ENCODE measurements at places on chromosomes 1 and 21.

DNA sequence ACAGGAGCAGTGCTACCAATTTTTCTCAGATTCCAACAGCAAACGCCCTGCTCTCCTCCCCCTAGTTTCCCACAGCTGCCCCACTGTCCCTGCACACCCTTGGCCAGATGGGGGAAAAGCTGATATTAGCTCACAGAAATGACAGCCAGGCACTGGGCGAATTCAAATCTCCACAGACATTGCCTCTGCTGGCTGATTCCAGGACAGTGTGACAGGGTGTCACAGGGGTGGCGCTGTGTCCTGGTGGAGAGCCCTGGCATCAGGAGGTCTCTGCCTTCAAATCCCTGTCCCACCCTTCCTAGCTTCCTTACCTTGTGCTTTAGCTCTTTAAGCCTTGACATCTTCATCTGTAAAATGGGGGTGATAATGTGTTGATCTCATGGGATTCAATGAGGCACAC, 10.4 kb downstream of the OLIG1 start:
- no peak for DNase-seq

DNA sequence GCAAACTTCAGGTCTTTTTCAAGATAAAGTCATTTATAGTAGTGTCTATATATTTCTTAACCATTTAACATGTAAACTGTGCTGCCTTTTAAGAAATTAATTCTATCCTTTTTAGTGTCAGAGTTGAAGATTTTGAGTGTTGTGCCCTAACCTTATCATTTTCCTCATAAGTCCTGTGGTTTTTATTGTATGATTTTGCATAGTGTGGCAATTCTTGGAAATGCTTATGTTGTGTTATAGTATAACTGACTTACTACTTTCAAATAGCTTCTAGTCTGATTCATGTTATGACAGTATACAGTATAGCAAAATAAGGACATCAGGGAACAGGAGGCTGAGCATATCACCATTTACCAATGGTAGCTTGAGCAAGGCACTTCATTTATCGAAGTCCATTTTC, 99.1 kb downstream of the PTBP2 start:
- no peak for DNase-seq

GRCh38 chr21:45142469-45143308, 68.3 kb downstream of the ADARB1 start:
- DNase-seq = no peak

- no peak for DNase-seq
Observed at GRCh38 chr1:115893545-115893944, 52.6 kb upstream of the NHLH2 start.

DNA sequence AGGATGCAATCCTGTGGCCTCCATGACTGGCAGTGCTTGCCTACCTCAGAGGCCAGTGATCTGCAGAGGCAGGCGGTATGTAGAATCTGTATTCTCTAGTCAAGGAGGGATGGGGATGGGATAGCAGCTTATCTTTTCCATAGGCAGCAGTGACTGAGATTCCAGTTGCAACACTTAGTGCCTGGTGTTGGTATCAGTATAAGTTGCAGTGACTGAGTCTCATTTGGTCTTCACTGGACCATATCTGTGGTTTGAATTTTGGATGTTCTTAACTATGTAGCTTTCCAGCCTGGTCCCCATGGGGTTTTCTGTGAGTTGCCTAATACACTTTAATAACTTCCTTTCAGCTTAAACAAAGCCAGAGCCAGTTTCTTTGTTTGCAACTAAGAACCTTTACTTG, 16.5 kb downstream of the DYRK1A start:
- no peak for DNase-seq

GRCh38 chr1:25447547-25447946, 16.9 kb downstream of the MACO1 start:
- no peak for DNase-seq

- no peak for DNase-seq
Observed at GRCh38 chr1:36525166-36525565, 42.5 kb upstream of the CSF3R start.

DNA sequence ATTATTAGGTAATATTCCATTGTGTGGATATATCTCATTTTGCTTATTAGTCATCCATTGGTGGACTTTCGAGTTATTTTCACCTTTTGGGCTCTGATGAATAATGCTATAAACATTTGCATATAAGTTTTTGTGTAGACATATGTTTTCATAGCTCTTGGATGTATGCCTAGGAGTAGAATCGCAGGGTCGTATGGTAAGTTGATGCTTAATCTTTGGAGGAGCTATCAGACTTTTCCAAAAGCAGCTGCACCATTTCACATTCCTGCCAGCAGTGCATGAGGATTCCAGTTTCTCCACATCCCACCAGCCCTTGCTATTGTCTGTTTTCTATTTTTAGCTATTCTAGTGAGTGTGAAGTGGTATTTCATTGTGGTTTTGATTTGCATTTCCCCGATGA, 120.3 kb upstream of the TMEM51 start:
- no peak for DNase-seq

DNA sequence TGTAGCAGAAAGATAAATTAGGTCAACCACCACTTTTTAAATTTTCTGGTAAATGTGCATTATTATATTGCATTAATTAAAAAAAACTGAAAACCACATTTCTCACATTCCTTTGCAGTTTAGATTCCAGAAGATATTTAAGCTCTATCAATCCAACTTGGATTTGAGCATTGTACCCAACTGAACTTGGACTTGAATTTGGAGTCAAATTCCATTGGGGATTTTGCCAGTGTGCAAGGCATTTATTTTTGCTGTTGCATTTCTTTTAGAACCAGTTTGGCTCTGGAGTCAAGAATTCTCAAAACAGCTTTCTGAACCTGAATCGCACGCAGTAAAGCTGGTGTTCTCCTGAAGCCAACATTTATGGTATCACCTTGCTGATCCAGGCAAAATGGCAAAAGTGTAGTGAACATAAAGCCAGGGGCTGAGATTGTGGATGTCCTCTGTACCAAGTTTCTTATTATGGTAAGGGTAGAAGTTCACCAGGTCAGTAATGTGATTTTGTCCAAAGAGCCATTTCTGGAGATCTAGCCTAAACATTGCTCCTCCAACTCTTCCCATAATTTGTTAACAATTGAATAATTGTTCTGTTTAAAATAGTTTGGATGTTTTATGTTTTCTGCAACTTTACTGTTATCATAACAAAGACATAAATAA, 890.9 kb downstream of the LRRIQ3 start:
- DNase-seq = no peak

DNA sequence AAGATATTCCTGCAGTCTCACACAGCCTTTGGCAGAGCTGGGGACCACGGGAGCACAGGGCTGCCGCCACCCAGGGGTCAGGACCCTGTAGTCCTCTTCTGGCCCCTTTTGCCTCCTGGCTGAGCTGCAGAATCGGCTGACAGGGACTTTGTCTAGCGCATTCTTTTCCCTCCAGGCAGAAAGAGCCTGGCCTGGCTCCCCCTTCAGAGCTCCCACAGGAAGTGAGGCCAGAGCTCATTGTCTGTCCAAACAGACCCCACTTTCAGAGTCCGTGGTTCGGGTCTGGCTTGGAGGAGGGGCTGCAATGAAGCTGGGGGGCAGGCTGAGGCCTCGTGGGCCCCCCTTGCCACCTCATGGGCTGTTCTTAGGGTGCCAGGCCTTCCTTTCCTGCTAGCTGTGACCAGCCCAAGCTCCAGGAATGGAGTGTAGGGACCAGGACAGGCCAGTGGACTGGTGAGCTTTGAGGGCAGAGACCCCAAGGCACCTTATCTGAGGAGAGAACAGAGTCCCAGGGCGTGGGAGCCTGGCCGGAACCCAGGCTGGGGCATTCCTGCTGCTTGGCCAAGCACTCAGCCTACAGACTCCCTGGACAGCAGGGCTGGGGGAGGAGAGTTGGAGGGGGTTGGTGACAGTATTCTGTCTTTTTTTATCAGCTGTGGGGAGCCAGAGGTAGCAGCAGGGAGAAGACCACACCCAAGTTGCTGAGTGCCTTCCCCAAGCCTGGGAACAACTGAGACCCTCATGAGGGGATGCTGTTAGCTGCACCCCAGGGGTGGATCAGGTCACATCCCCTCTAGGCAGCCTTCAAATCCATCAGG, 4.7 kb downstream of the CELSR2 start:
- DNase-seq = no peak

GRCh38 chr1:90973897-90974798, 47.7 kb downstream of the ZNF644 start:
- no peak for DNase-seq

GRCh38 chr1:164801791-164802502, 243.0 kb downstream of the PBX1 start:
- DNase-seq = no peak

DNA sequence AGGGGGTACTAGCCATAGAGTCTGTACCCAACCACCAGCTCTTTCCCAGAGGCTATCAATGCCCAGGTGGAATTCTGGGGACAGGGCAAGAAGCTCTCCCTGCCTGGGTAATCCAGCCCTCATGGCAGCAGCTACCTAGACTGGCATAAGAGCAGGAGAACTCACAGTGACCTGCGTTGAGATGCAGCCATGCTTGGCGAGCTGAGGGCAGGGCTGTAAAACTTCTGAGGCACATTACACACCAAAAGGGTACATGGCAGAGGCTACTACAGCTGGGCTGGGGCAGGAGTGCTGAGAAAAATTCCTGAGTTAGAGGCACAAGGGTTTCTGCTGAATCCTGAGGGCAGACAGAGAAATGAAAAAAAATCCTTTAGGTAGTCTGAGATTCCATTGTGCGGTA, 927.9 kb upstream of the B3GALT2 start:
- no peak for DNase-seq

DNA sequence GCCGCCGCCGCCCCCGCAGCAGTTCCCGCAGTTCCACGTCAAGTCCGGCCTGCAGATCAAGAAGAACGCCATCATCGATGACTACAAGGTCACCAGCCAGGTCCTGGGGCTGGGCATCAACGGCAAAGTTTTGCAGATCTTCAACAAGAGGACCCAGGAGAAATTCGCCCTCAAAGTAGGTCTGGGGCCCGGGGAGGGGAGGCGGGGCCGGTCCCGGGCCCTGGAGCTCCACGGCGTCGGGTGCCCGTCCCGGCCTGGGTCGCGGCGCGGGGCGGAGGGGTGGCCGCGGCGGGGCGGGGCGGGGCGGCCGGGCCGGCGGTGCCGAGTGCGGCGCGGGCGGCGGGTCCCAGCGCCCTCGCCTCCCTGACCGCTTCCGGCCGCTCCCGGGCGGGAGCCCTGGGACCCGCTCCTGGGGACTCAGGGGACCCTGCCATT, 646 bp downstream of the MAPKAPK2 start:
- peak; percentile 28 for DNase-seq

DNA sequence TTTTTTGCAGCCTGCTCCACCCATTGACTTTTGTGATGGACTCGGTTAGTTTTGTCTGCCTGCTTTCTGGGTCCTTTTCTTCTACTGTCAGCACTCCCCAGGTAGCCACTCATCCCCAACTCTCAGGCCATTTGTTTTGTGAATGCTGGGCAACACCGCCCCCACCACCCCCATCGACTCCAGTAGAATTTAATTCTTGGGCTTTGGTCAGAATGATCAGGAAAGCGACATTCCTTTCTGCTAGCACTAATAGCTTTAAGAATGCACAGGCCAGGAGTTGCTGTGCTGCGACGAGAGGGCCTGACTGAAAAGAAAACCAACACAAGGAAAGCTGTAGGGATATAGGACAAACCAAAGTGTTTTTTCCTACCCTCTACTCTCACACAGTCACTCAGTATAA, 144.4 kb downstream of the CDC7 start:
- DNase-seq = no peak

- no peak for DNase-seq
Observed at GRCh38 chr1:151060007-151060656, at the start of gene MLLT11. TSS of gene MLLT11 (plus strand) at chr1:151060397. CDS start at chr1:151067225, 6,828 bp downstream.

GRCh38 chr1:76140227-76140626, 65.7 kb downstream of the ST6GALNAC3 start:
- DNase-seq = no peak

GRCh38 chr1:1196431-1197187, 9.8 kb downstream of the TNFRSF18 start:
- peak; percentile 0 for DNase-seq
